Sigmoid colon (tissue), 7 donors: ENCODE measurements at places on chromosomes 5 and 9. TPM values are rescaled to one million over a fixed set of nuclear protein-coding genes. Genes with fewer than 3 reads are reported as not detected.

The FBLL1 gene
- 0.83 TPM for total RNA-seq

The ZNF883 gene
- total RNA-seq = 3.0 TPM

The FAM219A gene
- 8.2 TPM for total RNA-seq

- H3K27me3 ChIP-seq = no peaks in the 10 kb centered on the region
- H3K27ac ChIP-seq = no peak overlapping the region
- H3K36me3 ChIP-seq = no peaks in the 10 kb centered on the region
- H3K4me3 ChIP-seq = no peak overlapping the region
- peaks cover 8% of the 10 kb centered on the region for H3K4me1 ChIP-seq
Observed at GRCh38 chr5:69046375-69046957, 47.3 kb upstream of the SLC30A5 start.

GRCh38 chr5:149381986-149382338 is 2.9 kb upstream of the IL17B start:
- H3K4me1 ChIP-seq = peaks cover 90% of the 10 kb centered on the region
- peak; percentile 94 for DNase-seq
- H3K27ac ChIP-seq = peak overlapping the region; percentile 98
- peak overlapping the region; percentile 45 for H3K4me3 ChIP-seq
- H3K36me3 ChIP-seq = no peaks in the 10 kb centered on the region

DNA sequence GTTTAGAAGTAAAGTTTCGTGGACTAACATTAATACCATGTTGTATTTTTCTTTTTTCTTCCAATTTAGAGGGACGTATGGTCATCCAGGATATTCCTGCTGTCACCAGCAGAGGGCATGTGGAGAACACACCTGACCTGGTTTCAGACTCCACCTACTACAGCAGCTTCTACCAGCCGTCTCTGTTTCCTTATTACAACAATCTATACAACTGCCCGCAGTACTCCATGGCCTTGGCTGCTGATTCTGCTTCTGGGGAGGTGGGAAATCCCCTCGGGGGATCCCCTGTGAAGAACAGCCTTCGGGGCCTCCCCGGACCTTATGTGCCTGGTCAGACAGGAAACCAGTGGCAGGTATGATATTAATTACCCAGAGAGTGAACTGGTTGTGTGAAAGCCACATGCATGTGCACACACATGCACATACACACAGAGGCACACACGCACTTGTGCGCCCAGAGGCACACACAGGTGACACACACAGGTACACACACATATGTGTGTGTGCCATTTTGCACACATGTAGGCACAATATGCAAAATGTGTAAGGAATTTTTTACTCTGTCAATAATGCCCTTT is 52.4 kb downstream of the DMRT1 start:
- H3K36me3 ChIP-seq = no peaks in the 10 kb centered on the region
- no peak overlapping the region for H3K4me3 ChIP-seq
- peaks cover 5% of the 10 kb centered on the region for H3K27me3 ChIP-seq
- H3K4me1 ChIP-seq = no peaks in the 10 kb centered on the region
- no peak for DNase-seq

- H3K27ac ChIP-seq = no peak overlapping the region
- H3K36me3 ChIP-seq = no peaks in the 10 kb centered on the region
- H3K4me3 ChIP-seq = no peak overlapping the region
- H3K27me3 ChIP-seq = no peaks in the 10 kb centered on the region
Observed at GRCh38 chr9:80407220-80407619, 835.5 kb downstream of the TLE4 start.

DNA sequence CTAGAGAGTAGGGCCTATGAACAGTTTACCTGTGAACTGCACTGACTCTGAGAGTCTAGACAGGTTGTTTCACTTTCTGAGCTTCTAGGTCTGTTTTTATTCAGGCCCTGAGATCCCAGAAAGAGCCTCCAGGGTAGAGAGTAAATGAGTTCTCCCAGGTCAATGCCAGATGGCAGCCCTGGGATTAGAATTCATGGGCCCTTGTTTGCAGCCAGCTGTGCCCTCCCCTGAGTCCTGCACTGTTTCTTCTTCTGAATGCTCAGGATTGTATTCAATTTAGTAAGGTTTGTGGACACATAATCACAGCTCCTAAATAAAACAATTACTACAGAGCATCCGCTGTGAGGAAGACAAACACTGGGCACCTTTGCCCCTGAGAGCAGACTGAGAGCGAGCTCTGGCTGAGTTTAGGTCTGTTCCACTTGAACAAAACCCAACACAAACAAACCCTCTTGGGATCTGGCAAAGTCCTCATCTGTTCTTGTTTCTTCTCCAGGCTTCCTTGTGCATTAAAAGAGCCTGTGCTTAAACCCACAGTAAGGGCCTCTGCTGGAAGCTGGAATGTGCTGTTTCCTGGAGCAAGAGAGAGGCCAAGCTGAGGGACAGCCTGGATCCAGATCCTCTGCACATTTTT is 29.9 kb downstream of the FAM219A start:
- H3K4me1 ChIP-seq = peaks cover 10% of the 10 kb centered on the region
- no peak overlapping the region for H3K27ac ChIP-seq
- DNase-seq = no peak
- H3K36me3 ChIP-seq = no peaks in the 10 kb centered on the region
- H3K4me3 ChIP-seq = no peak overlapping the region

GRCh38 chr5:32170303-32171151 is 3.6 kb downstream of the GOLPH3 start:
- H3K36me3 ChIP-seq = peaks cover 13% of the 10 kb centered on the region
- no peak overlapping the region for H3K4me3 ChIP-seq
- no peaks in the 10 kb centered on the region for H3K27me3 ChIP-seq
- no peaks in the 10 kb centered on the region for H3K4me1 ChIP-seq

DNA sequence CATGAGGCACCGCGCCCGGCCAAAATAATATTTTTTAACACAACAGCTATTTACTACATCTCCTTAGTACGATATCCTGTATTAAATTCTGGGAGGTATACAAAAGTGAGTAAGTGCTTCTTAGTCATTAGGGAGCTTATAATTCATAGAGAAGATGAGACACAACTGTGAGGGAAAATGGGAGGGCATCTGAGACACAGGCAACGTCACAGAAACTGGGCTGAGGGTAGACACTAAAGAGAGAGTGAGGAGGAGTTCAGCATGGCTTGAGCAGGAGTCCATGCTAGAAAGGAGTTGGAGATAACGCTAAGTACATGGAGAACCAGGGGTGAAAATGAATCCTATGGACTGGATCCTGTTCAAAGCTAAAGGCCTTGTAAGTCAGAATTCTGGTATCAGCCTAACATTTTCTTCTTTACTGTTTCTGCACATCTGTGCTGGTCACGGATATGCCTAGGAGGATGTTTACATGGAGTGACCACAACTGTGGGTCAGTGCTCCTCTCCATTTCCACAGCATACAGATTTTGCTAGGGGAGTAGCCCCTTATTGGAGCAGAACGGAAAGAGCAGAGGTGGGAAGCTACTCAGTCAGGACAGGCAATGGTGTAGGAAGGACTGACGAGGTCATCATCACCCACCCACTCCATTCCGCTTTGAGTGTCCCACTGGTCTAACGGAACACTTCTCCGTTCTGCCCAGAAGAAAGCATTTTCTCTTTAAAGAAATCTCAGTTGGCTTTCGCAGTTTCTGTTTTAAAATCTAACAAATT is 310.4 kb upstream of the EFNA5 start:
- DNase-seq = no peak
- H3K4me1 ChIP-seq = no peaks in the 10 kb centered on the region
- H3K27ac ChIP-seq = no peak overlapping the region
- no peaks in the 10 kb centered on the region for H3K27me3 ChIP-seq
- no peak overlapping the region for H3K4me3 ChIP-seq

- H3K4me1 ChIP-seq = no peaks in the 10 kb centered on the region
- DNase-seq = no peak
- H3K36me3 ChIP-seq = no peaks in the 10 kb centered on the region
- no peak overlapping the region for H3K27ac ChIP-seq
- no peak overlapping the region for H3K4me3 ChIP-seq
Observed at GRCh38 chr9:7325995-7326394, 473.6 kb downstream of the DMAC1 start.
